ENCODE measurements at places on chromosomes 11 and 22. TPM values are rescaled to one million over a fixed set of nuclear protein-coding genes. Genes with fewer than 3 reads are reported as not detected.

DNA sequence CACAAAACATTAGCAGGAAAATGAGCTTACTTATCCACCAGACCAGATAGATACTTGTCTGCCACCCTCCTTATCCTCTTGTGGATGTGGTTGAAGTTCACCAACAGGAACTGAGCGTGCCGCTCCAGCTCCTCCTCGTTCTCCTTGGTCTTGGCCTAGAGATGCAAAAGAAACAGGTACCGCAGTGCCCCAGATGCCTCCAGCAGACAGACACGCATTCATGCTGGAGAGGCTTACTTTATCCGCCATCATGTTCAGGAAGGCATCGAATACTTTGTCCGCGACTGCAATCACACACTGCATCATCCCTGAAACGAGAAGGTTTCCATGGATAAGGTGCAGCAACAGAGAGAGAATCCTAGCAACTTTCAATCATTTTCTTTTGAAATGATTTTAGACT is 21.0 kb upstream of the SERPIND1 start:
- DNase-seq = no peak

The ZBTB16 gene
- total RNA-seq = 166 TPM

The PHETA2 gene
- 7.8 TPM for total RNA-seq

DNA sequence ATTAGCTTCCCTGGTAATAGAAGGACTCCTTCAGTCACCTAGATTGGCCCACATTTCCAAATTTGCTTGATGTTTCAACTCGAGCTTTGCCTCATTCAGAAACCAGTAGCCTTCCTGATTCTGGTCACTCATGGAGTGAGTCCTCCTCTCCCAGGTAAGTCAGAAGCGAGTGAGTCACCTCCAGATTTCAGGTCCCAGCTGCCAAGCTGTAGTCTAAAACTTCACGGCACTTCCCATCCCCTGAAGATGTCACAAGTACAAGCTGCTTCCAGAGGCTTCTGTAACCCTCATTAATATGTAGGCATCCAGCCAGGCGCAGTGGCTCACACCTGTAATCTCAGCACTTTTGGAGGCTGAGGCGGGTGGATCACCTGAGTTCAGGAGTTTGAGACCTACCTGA is 23.5 kb downstream of the ARHGAP8 start:
- no peak for DNase-seq

The CYTH4 gene
- 16.3 TPM for total RNA-seq

The MGAT3 gene
- 12.9 TPM for total RNA-seq

DNA sequence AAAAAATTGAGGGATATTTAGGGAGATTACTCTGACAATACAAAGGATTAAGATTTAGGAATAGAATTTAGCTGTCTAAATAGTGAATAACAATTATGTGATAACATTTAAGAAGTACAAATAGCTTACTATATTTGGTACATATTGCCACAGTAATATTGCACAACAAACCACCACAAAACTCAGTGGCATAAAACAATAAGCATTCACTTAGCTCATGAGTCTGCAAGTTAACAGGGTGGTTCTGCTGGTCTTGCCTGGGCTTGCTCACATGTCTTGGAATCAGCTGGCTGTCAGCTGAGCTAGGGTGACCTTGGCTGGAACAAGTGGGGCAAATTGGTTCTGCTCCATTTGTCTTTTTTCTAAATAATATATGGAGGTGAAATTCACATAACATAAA is 115.1 kb downstream of the DCDC1 start:
- no peak for DNase-seq

The ZNF214 gene
- 4.3 TPM for total RNA-seq

The SGSM1 gene
- total RNA-seq = 10.6 TPM

- peak; percentile 89 for DNase-seq
Measured at GRCh38 chr11:62905927-62906531, 15.1 kb downstream of the CHRM1 start.

- no peak for DNase-seq
Measured at GRCh38 chr11:46677169-46677568, 23.2 kb downstream of the ARHGAP1 start.

DNA sequence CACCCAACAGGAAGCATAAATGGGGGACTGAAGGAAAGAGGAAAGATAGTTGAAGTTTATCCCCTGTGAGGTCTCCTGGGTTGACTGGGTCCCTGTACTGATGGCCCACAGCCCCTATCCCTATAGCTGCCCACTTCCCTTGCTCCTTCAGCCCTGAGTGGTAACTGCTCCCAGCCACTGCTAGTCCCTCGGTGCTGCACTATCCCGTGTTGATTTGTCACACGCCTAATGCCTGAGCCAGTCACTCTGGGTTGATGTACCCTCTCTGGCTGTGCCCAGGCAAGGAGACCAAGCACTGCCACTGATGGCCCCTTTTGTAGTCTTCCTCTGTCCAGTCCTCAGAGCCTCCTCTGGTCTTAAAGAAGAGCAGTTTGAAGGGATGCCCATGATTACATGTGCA is 9.6 kb downstream of the GDPD5 start:
- DNase-seq = no peak

- DNase-seq = no peak
Measured at GRCh38 chr11:66570079-66570849, 1.9 kb upstream of the CTSF start.

- DNase-seq = no peak
Measured at GRCh38 chr11:123187665-123188507, 7.2 kb downstream of the CLMP start.

The KCNK7 gene
- total RNA-seq = 0.83 TPM

GRCh38 chr11:10349806-10350205 is 44.9 kb downstream of the ADM start:
- no peak for DNase-seq

DNA sequence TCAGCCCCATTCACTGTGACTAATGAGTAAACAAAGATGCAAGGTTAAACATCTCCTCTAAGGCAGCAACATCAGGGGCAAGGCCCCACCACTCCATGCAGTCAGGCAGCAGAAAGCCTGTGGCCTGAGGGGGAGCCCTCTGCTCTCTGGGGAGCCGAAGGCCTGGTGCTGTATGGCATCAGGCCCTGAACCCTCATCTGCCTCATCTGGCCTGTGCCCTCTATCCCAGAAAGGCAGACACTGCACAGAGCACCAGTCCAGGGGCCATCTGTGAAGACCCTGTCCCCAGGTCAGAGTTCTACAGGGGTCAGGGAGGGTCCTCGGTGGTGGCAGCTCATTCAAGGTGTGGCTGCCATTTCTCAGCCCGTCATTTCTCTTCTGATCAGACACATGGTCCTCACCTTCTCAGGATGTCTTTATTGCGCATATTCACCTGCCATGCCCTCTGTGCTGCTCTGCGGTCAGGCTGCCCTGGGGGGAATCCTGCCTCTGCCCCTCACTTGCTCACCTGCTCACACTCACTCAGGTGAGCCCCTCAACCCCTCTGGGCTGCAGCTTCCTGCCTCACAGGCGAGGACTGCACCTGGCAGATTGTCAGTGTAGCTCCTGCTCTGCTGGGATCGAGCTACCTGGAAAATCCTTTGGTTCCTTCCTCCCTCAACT is 103.1 kb upstream of the PITPNB start:
- peak; percentile 42 for DNase-seq

DNA sequence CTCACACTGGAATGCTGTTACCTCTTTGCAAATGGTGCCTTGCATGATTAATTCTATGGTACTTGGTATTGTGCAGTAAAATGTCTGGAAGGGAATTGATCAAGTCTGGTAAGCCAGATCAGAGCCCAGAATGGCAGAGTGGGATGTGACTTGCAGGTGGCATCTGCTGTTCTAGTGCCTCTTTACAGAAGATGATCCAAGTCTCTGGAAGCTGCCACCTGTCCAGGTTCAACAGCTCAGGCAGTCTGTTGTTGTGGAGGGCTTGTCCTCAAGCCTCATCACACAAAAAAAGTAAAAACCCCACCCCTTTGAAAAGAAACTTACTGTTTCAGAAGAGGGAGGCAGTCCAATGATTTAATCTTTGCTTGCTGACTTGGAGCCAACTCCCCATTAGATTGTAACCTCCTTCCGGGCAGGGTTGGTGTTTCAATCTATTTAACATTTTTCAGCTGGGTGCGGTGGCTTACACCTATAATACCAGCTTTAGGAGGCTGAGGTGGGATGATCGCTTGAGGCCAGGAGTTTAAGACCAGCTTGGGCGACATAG is 17.1 kb downstream of the ZNRF3 start:
- DNase-seq = no peak

The LYVE1 gene
- total RNA-seq = 30.8 TPM

GRCh38 chr11:128432926-128433325 is 154.4 kb downstream of the ETS1 start:
- no peak for DNase-seq

The HORMAD2 gene
- not detected for total RNA-seq

DNA sequence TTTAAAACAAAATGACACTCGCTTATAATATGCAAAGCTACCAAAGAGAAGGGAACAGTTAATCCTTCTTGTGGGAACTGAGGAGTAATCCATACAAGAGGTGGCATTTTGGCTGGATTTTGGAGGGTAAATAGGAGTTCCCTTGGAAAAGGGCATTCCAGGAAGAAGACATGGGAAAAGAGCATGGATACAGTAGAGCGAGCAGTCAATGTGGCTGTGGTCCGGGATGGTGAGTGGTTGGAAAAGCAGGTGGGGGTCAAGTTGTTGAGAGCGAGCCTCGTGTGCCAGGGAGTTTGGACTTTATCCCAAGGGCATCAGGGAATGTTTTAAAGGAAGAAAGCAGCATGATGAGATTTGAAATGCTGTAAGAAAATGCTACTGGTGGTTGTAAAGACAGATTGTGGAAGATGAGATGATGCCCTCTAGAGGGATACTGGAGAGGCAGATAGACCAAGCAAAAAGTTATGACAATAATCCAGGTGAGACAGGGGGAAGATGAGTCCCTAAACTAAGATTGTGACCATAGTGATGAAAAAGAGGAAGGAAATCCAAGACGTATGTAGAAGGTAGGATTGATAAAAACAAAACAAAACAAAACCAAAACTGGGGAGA is 3.8 kb upstream of the MMP7 start:
- DNase-seq = no peak

The UBQLNL gene
- total RNA-seq = 1.4 TPM

The CD3E gene
- 8.0 TPM for total RNA-seq

The CCDC81 gene
- 1.0 TPM for total RNA-seq

DNA sequence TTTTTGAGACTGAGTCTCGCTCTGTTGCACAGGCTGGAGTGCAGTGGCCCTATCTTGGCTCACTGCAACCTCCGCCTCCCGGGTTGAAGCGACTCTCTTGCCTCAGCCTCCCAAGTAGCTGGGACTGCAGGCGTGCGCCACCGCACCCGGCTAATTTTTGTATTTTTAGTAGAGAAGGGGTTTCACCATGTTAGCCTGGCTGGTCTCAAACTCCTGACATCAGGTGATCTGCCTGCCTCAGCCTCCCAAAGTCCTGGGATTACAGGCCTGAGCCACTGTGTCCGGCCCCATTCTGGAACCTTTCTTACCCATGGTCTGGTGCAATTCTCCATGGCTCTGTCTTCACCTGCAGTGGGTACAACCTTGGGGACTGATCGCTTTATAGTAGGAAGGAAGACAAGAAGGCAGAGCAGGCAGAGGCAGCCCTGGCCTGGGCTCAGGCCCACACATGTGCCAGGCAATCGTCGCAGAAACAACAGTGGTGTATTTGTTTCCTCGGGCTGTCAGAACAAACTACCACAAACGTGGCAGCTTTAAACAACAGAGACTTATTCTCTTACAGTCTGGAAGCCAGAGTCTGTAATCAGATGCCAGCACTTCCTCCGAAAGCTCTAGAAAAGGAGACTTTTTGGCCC is 4.0 kb upstream of the PTGDR2 start:
- DNase-seq = no peak

The SOX6 gene
- 6.4 TPM for total RNA-seq

DNA sequence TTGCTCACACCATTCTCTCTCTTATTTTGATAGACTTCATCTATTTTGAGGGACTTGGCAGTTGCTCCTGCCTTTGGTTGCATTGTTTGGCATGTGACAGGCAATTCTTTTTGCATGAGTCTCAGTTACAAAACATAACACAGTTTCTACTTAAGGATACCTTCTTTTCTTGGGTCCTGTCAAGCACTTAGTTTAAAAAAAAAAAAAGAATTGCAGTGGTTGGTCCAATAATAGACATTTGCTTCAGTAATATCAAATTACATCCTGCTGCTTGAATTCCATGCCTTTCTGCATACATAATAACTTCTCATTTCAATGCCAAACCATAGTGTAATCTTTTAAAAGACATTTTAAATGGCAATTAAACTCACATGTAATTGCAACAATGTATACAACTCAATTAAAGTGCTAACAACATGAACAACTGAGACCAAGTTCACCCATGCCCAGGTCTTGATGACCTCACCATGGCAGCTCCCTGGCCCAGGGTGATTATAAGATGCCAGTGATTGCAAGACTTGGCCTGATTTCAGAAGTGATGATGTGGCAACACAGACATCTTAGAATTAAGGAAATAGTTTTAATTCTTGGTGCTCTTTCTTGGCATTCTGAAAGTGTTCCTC is 32.2 kb upstream of the PLET1 start:
- DNase-seq = no peak

DNA sequence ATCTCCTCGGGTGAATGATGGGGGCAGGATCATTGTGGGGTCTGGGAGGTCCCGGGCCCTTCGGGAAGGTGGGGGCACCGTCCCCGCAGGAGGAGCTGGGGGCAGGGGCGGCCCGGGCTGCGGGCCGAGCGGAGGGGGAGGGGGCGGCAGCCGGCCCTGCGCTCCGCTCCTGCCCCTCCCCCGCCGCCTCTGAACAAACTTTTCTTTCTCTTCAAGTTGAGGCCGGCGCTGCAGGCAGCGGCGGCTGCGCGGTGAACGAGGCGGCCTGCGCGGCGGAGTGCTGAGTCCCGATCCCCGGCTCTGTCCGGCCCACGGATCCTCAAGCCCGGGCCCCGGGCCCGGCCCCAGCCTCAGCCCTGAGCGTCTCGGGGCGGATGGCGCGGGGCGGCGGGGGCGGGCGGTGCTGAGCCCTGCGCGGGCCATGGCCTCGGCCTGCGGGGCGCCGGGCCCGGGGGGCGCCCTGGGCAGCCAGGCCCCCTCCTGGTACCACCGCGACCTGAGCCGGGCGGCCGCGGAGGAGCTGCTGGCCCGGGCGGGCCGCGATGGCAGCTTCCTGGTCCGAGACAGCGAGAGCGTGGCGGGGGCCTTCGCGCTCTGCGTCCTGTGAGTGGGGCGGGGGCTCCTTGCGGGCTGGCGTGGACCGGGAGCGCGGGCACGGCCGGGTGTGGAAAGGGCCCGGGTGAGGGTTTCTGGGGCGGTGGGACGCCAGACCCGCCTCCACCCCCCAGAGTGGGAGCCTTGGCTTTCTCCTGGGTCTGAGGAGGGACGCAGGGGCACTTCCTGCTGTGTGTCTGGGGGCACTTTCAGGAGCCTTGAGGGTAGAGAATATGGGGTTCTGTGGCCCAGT is at the start of gene INPPL1:
TSS of gene INPPL1 (plus strand) at position 204 of the 847 bp plus-strand sequence. CDS start at position 422, 218 bp downstream.
- DNase-seq = peak; percentile 66

The TIMM10B gene
- total RNA-seq = 48.3 TPM

The POU2F3 gene
- total RNA-seq = 7.6 TPM

The TMEM191C gene
- 0.31 TPM for total RNA-seq
